Left lung (tissue), 14 donors: ENCODE measurements at places on chromosomes 7 and 10. TPM values are rescaled to one million over a fixed set of nuclear protein-coding genes. Genes with fewer than 3 reads are reported as not detected.

Gene DRGX
- not detected for total RNA-seq

Gene SEMA3E
- 4.1 TPM for total RNA-seq

Gene TWIST1
- not detected for total RNA-seq

Gene TRPV6
- total RNA-seq = 1.1 TPM

DNA sequence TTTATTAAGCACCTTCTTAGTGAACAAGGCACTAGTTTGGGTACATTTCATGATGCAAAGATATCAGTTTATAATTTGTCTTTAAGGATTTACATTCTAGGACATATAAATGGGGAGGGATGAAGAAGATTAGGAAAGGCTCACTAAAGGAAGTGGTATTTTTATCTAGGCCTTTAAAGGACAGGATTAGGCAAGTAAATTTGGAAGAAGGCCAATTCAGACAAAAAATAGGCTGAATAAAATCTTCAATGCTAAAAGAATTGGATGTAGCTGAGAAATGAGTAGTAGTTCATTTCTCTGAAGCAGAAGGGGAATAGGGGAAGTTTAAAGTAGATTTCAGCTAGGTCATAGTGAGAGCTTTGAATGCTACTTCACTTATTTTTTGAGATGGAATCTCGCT, 4.8 kb upstream of the FAM24B start:
- DNase-seq = no peak

DNA sequence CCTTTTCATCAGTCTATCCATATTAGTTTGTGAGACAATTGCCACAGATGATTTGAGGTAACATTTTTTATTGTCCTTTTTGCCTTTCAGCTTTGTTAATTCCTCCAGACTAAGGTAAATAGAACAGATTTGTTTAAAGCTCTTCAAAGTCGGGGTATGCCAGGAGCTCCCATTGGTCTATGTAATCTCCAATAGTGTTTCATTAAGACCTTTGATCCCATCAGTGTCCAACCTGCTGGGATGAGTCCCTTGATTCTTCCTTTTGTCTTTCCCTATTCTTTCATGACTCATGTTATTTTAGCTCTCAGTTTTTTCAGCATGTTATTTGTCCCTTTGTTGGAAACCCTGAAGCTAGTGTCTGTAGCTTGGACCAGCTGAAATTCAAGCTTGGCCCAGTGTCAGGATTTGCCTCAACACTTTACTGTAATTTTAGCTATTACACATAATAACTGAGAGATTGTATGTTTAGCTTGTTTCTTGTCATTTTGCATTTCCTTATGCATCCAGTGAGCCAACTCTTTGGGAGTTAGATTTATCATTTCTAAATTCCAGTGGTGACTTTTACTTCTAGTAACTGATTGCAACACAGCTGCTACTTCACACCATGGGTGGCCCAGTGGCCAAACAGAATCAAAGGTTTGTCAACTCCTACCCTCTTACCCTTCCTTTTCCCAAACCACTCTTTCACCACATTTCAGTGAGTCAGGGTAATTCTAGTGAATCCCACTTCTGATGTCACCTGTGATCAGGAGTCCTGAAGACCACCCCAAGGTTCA, 15.3 kb downstream of the AGBL3 start:
- no peak for DNase-seq

- DNase-seq = no peak
These were observed 2.2 kb upstream of the CDCA7L start for GRCh38 chr7:21947946-21948345.
